ENCODE measurements at places on chromosomes 6 and 20.

GRCh38 chr6:17965397-17965796 is 22.0 kb downstream of the KIF13A start:
- peak; percentile 54 for DNase-seq

DNA sequence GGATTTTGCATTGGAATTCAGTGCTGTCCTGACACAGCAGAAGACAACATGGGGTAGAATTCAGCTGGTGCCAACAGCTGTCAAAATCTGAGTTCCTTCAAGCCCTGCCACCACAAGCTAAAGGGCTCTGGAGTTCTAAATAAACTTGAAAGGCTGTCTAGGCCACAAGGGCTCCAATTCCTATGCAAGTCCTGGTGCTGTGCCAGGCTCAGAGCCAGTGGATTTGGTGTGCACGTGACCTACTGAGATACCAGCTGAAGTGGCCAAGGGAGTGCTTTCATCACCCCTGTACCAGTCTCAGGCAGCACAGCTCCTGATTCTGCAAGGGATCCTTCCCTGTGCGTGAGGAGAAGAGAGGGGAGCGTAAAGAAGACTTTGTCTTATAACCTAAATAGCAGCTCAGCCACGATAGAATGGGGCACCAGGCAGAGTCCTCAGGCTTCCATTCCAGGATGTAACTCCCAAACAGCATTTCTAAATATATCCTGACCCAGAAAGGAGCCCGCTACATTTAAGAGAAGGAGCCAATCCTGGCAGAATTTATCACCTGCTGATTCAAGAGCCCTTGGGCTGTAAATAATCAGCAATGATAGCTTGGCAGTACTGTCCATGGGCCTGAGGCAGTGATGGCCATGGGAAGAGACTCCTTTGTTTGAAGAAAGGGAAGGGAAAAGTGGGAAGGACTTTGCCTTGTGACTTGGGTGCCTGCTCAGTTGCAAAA is 881.2 kb upstream of the EPHA7 start:
- no peak for DNase-seq

DNA sequence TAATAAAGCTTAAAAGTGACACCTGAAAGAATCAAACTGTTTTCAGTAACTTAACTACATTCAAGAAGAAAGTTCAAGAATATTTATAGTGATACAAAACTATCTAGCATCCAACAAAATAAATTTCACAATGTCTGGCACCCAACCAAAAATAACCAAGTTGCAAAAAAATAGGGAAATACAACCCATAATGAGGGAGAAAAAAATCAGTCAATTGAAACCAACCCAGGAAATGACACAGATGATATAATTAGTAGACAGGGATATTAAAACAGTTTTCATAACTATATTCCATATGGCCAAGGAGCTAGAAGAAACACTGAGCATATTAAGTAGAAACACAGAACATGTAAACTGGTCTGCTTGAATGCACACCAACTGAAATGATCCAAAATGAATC is 120.2 kb upstream of the BEND3 start:
- DNase-seq, result no peak

- no peak for DNase-seq
Measured at GRCh38 chr20:46985250-46985649, 90.6 kb downstream of the EYA2 start.

GRCh38 chr6:15504581-15505350 is 158.1 kb downstream of the DTNBP1 start:
- DNase-seq, result peak; percentile 27

DNA sequence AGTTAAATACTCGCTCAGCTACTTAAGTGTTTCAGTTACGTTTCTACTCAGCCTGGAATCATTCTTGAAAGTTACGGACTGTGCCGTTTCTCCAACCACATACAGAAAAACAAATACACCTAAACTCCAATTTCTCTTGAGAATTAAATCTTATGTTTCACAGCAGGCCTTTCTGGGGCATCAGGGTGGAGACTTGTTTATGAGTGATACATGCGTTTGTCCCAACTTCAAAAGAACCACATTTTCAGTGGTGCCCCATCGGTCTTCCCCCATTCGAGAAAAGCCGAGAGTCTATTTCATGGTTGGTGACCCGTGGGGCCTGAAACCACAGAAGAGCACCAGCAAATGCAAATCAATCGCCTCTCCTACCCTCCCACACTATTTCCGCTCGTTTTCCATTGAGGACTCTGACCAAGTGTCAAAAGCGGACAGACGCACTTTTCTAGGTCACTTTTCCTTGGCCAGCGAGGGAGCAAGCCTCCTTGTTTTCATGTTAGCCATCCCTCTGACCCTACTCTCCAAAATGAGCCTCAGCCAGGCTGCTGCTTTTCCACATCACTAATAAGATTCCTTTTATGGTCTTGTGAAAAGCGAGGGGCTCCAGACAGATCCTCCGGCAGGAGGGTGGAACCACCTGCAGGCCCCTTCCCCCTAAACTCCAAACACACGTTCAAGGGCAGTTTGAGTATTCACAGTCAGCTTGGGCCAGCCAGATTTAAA is 3.1 kb downstream of the JAG1 start:
- no peak for DNase-seq

GRCh38 chr6:11806561-11807317 is 28.1 kb upstream of the ADTRP start:
- no peak for DNase-seq

GRCh38 chr6:125001684-125002405 is 39.6 kb downstream of the RNF217 start:
- DNase-seq, result peak; percentile 30

DNA sequence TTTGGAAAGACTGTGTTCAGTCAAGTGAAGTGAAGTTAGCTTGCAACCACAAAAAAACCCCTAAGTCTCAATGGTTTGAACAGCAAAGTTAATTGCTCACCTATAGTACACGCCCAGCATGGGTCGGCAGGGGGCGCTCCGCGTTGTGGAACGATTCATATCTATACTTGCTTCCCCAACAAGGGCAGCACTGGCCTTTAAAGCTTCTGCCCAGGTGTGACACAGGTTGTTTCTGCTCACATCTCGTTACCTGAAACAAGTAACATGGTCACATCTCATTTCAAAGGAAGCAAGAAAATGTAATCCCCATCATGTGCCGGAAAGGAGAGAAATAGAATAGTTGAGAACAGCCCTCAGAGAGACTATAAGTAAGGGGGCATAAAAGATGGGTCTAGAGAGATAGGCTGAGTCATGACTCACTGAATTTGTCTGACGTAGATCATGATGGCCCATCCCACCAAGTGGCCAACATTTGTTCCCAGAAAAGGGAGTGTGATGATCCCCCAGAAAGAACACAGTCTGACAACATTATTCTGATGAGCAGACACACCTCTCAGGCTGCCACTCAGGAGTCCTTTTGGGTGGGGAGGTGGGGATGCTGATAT is 29.0 kb downstream of the HNF4A start:
- DNase-seq, result peak; percentile 65

DNA sequence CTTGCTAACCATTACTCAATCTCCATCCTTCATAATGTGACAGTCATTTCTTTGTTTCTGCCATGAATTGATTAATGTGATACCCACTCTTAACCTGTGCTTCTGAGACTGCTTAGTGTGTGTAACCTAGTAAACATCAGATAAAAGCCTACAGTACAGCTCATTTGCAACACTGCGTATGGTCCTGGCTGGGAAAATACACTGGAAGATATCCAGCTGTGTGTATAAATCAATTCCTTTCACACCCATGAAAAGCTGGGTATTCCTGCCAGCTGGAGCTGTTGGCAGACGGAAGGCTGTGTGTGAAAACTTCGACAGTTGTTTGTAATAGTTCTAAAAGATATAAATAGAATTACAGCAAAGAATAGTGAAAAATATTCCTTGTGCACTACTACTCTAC is 509.2 kb downstream of the FRK start:
- no peak for DNase-seq

DNA sequence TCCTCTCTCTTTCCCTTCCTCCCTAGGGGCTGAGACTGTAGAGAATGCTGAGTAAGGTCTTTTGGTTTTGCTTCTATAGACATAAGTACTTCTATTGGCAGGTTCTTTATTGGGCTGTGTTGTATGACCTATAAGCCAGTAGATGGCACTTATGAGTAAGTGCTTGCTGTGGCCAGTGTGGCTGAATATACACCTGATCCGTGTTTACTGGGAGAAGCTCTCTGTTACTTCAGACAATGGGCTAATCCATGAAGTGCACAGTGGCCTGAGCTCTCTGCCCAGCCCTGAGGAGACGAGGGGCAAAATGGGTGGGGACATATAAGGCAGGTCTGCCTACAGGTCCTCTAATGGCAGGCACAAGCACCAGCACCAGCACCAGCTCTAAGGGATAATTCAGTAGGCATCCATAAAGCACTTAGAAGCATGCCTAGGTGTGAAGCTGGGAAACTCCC is 610.3 kb downstream of the RNF144B start:
- peak; percentile 3 for DNase-seq

- no peak for DNase-seq
Measured at GRCh38 chr6:218153-219018, 73.9 kb upstream of the DUSP22 start.

DNA sequence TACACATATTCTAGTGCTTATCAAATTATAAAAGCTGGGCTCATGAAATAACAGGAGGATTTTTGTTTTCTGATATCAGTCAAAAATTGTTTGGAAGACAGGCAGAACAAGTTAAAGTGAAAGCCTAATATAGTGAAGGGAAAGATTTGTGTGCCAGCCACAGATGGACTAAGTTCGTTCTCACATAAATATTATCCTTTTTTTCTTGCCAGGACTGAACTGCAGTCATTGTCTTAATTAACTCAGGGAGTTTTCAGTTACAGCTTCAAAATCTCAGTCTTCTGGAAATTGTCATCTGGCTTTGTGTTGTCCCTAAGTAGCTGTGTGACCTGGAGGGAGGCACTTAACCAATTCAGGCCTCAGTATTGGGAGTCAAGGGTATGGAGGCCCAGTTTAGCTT is 40.7 kb downstream of the PLCB4 start:
- no peak for DNase-seq

- DNase-seq, result no peak
Measured at GRCh38 chr20:63773571-63774241, 34.1 kb downstream of the SLC2A4RG start.

DNA sequence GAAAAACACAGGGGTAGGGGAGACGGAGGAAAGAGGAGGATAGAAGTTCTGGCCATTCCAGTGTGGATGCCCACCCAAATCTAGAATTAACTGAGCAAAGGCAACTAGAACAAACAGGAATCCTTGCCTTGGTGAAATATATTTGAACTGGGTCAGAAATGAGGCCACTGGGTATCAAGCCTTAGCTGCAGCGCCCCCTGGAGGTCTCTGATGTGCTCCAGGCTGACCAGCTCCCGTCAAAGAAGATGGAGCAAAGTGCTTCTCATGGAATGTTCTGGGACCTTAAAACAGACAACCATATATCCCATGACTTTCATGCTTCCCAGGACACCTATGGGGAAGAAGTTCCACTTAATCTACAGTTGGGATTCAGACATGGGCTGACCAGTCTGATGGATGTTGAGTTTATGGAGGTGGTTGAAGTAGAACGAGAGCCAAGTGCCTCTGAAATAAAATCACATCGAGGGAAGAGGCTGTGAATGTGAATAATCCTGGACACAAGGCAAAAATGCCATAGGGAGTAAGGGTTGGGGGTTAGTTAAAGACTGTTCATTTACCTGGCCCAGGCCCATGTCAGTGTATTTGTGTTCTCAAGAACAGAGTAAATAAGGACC is 50.4 kb downstream of the HLA-DPB1 start:
- peak; percentile 23 for DNase-seq

DNA sequence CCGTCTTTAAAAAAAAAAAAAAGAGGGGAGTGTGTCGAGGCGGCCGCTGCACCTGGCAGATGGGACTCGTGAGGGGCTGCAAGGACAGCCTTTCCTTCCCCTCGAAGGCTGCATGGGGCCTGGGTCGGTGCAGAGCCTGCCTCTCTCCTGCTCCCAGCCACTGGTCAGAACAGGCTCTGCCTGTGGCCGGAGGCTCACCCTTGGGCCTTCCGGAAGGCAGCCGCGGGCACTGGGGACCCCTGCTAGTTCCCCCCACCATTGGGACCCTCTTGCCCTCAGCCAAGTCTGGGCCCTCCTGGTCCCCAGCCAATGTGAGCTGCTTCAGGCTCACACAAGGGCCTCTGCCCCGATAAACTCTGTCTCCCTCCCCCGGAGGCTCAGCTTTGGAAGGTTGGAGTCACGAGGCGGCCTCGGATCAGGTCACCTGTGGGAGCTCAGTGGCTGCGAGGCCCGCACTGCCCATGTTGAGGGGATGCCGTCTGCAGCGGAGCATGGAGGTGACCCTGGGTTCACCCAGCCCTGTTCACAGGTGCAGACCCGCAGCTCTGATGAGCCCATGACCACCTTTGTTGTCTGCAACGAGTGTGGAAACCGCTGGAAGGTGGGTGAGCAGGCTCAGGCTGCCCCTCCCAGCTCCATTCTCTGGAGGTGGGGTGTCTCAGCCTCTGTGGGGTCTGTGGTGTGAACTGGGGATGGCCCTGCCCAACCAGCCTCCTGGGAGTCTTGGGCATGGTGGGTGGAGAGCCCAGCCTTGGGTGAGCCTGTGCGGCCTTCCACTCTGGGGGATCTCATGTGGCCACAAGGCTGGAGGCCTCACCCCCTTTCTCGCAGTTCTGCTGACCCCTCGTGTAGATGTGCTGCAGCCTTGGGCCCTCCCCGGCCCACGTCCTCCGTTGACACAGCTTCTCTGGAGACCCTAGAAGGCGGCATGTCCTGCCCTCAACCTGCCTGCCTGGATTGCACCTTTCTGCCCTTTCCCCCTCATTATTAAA is 7.7 kb downstream of the RGS19 start:
- DNase-seq, result no peak

- DNase-seq, result no peak
Measured at GRCh38 chr20:36497856-36498255, 43.5 kb upstream of the MYL9 start.

GRCh38 chr20:833121-833449 is 430 bp upstream of the FAM110A start:
- peak; percentile 94 for DNase-seq
